Midbrain (tissue), 1 donor: ENCODE measurements at places on chromosomes 7 and 10.

DNA sequence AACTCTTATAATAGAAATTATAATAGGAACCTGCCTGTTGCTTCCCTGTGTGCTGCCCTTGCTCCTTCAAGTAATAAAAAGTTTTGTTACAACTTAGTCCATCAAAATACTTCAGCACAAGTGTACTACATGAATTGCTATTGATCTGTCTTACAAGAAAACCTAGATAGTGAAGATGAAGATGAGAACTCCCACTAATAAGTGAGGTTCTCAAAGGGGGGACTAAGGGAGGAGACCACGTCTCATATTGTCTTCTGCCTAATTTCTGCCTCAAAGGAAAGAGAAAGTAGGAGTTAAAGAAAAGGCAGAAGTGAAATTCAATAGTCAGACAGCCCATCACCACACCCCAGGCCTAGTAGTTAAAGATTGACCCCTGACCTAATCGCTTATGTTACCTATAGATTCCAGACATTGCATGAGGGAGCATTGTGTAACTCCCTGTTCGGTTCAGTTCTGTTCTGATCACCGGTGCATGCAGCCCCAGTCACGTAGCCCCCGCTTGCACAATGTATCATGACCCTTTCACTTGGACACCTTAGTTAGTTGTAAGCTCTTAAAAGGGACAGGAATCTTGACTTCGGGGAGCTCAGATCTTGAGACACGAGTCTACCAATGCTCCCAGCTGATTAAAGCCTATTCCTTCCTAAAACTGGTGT is 18.2 kb upstream of the CHST3 start:
- no peak for DNase-seq

DNA sequence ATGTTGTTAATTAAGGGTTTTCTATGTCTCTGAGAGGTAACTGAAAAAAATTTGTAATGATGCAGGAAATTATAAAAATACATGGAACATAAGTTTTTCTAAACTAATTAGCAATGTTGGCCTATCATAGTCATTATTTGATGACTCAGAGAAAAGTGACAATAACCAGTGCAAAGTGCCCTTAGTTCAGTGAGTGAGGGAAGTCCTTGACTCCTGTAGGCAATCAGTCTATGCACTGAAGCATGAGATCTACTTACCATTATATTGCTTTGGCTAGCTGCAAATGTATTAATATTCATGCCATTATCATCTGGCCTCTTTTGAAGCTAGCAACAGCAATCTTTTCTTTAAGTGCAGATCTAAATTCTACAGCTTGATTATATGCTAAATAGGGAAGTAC is 40.6 kb downstream of the CCDC172 start:
- DNase-seq, result no peak

DNA sequence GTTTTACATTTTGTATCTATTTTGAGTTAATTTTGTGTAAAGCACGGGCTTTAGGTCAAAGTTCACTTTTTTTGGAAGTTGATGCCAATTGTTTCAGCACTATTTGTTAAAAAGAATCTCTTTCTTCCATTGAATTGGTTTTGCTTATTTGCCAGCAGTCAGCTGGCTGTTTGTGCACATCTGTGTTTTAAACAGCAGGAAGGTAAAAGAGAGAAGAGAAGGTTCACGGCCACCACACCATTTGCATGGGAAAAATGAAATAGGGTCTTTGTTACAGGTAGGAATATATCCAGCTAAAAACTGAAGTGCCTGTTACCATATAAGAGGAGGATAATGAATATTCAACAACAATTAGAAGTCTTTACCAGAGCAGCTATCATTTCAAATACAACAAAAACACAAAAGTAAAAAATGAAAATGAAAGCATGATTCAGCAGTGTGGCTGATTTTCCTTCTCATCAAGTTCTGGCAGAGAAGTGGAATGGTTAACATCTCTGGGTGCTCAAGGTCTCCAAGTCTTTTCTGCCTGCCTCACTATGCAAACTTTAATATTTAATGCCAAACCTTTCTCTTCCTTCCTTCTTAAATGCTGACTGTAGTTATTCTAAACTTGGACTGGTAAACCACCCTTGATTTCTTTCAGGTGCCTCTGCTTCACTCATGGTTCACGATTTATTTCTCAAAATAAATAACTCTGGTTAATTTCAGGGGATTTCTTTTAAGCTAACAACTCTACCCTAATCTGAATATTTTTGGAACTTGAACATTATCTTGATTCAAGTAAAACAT is 841.5 kb downstream of the GRM8 start:
- no peak for DNase-seq

- DNase-seq, result no peak
These were observed 29.6 kb downstream of the DMBT1 start for GRCh38 chr10:122590153-122590552.

- DNase-seq, result no peak
These were observed 757 bp downstream of the RAB19 start for GRCh38 chr7:140404565-140405065.
